Femur (tissue), 1 donor: ENCODE measurements at places on chromosomes 1 and 21.

DNA sequence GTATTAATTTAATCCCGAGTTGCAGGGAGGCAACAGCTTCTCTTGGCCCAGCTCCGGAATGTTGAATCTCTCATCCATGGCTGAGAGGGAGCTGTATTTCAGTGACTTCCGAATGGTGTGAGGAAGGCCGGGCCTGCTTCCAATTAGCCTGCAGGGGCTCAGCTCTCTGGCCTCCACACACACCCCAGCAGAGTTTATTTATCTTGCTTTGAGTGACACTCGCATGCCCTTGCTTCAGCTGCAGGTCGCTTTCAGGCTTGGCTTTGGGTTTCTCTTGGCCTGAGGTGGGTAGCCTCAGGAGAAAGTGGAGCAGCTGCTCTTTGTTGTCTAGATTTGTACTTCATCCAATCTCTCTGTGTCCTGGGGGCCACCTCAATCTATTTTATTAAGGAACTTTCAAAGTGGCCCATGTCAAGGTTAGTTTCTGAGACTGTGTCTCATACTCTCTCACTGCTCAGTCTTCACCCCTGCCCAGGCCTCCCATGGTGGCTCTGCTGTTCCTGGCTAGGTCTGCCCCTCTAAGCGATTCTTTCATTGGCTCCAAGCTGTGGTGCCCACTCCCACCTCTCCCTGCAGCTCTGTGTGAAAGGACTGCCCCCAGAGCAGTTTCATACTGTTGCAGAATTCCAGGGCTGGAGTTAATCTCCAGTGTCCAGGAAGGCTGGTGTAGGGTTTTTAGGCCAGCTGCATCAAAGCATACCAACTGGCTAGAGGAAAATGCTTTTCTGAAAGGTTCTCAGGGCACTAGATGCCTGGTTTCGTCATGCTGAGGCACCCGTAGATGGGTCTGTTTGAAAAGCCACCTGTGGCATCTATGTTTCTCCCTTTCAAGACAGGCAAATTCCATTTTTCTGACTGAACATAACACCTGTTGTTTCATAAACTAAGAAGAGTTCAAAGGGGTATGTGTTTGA, 153.5 kb downstream of the PLXNA2 start:
- peak; percentile 58 for DNase-seq

GRCh38 chr1:234912548-234913277, 215.9 kb downstream of the TOMM20 start:
- peak; percentile 9 for DNase-seq

DNA sequence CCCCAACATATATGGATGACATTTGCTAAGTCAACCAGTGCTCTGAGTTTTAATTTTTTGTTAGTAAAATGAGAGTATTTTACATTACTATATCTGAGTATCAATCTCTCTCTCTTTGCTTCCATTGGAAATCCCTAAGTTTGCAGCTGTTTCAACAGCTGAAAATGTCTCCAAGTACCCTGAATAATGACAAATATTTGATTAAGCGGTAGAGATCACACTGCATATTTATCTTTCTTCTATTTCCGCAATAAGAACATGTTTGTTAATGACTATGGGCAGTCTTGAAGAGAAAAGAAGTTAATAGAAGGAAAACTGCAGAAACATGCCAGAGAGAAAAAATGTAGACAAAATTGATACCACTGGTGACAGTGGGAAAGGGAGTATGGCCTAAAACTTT, 1117.5 kb downstream of the NCAM2 start:
- DNase-seq, result no peak

GRCh38 chr1:168343566-168343965, 62.9 kb downstream of the TBX19 start:
- DNase-seq, result no peak

GRCh38 chr1:240350910-240351331, 259.2 kb downstream of the FMN2 start:
- no peak for DNase-seq

- no peak for DNase-seq
Measured at GRCh38 chr1:209232197-209232596, 351.3 kb upstream of the CAMK1G start.

DNA sequence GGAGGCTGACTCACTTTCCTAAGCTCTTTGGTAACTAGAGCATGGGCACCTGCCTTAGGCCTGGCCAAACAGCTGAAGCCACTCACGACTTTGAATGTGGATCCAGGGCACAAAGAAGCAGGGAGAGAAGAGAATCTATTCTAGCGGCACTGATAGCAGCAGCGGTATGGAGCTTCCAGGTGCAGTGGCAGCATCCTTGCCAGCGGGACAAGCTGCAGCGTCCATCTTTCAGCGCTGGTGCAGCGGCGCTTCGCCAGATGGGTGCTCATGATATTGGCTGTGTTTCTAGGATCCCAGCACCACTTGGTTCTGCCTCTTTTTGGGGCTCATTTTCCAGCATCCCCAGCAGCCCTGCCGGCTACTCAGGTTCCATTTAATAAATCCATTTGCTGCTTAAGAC, 184.2 kb downstream of the SLC44A5 start:
- DNase-seq, result no peak

- no peak for DNase-seq
Measured at GRCh38 chr21:25939396-25939761, 204.6 kb downstream of the GABPA start.

GRCh38 chr1:52579415-52579814, 22.8 kb upstream of the GPX7 start:
- DNase-seq, result no peak

- DNase-seq, result no peak
Measured at GRCh38 chr1:6870571-6870970, 85.3 kb downstream of the CAMTA1 start.

DNA sequence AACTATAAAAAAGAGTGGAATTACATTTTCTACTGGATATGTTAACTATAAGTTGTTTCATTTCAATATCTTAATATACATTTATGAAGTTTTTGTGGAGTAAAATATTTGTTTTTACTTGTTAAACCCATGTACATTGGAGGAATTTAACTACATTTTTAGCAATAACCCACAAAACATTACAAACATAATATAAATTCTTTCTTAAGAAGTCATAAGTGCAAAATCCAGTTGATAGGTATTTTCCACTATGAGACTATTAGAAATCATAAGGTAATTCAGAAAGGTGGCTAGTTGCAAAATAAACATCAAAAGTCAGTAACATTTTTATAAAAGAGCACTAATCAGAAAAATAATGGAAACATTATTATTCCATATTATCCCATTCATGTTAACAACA, 73.9 kb upstream of the RRP15 start:
- no peak for DNase-seq

DNA sequence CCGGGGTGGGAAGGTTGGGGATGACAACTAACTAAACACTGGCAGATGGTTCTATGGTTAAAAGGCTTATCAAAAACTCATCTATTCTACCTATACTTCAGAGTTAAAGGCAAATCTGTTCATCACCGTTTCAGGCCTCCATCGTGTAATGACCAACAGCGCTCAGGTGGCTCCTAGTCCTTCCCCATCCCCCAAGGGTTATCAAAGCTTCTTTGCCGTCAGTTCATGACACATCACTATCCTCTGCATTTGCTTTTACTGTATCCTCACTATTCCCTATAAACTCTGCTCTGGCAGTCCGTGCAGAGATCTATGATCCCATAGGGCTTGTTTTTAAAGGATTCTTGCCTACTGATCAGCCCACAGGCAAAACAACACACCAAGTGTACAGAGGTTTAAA, 8.2 kb downstream of the HMGN1 start:
- DNase-seq, result no peak

- DNase-seq, result no peak
Measured at GRCh38 chr1:240217403-240217802, 125.7 kb downstream of the FMN2 start.

DNA sequence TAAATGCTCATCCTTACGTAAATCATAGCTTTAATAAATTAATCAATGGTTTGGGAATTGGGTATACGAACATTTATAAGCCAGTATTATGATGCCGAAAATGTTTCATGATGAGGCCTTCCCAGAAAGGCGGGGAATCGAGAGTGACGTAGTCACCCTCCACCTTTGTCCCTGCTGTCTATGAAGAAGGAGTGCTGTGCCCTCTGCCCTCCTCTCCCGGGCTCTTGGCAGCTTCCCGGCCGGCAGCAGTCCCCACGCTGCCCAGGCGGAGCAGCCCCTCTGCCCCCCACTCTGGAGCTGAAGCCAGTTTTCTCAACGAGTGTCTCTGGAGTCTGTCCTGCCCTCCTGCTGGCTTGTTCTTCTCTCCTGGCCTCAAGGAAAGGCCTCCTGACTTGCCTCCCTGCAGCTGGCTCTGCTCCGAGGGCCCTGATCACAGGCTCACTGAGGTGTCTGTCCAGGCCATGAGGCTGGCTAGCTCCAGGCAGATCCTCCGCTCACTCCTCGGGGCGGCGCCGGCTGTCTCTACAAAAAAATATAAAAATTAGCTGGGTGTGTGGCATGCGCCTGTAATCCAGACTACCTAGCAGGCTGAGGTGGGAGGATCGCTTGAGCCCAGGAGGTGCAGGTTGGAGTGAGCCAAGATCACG, 150.7 kb upstream of the COL6A1 start:
- DNase-seq, result no peak

GRCh38 chr1:2210084-2210653, 15.6 kb upstream of the FAAP20 start:
- DNase-seq, result no peak

DNA sequence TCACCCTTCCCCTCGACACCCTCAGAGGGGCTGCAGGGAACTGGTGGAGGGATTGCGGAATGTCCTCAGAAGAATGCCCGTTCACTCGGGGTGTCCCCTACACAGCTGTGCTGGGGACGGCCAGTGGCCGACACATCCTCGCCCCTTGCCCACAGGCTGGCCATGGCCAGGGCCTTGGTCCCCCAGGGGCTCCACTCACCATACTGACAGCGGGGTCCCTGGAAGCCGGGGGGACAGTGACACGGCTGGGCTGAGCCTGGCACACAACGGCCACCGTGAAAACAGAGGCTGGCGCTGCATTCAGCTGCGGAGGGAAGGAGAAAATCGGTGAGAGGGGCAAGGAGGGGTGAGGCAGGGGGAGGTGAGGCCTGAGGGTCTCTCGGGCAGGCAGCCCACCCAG, 31.7 kb downstream of the MEGF6 start:
- no peak for DNase-seq

DNA sequence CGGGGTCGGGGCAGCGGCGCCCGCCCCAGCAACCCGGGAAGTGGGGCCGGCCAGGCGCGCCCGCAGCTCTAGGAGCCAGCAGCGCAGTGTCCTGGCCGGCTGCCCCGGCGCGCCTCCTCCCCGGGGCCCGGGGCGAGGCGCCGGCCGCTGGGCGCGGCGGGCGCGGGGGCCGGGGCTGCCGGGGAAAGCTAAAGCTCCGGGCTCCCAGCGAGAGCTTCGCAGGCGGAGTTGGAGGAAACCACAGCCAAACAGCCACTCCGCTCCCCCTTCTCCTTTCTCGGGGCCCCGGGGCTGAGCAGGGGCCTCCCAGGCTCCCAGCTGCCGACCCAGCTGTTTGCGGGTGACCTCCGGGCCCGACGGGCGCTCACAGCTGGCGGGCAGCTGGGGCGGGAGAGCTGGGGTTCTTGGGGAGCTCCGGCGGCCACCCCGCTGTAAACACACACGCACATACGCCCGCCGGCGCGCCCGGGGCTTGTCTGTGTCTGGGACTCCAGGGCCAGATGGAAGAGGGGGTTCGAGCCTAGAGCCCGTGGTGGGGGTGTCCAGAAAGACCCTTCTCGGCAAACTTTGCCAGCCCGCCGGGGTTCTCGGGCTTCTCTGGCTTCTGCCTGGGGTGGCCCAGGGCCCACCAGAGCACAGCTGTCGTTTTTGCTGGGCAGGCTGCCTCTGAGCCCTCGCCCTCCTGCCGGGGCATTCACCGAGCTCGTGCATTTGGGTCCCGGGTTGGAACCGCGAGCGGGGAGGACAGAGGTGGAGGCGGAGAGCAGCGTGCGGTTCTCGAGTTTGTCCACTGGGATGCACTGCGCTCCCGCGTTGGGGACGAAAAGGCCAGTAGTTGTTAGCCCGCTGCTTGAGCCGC, 1.5 kb downstream of the AJAP1 start:
- peak; percentile 62 for DNase-seq

GRCh38 chr1:44820328-44821239, 12.3 kb downstream of the BTBD19 start:
- DNase-seq, result no peak

GRCh38 chr1:165495858-165496205, 48.0 kb upstream of the LRRC52 start:
- no peak for DNase-seq

DNA sequence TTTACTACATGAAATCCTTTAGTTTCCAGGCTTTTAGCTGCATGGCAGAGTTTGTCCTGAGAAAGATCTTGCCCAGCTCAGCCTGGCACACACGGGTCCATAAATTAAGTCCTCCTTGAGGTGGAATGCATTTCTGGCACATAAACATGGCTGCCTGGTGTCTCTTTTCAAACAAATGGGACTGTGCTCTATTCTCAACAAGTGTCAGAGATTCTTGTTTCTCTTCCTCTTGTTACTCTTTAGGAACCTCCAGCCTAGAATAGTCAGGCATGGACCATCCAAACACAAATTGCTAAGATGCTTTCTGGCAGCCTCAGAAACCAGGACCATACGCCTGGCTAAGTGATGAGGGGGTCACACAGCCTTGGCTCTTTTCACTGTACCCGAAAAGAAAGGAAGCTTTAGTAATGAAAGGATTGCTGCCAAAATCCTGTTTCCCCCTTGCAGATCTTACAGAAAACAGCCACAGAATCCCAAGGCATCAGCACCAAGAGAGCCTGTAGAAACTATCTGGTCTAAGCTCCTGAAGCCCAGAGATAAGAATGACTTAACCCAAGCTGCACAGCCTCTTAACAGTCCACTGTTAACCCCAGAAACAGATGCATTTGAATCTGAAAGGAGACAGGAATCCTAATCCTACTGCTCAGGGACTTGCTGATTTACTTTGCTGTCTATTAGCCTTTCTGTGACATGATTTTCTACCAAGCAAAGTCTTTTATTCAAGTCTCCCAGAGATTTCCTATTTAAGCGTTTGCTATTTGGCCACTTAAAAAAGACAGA, 31.9 kb upstream of the NRDC start:
- no peak for DNase-seq

DNA sequence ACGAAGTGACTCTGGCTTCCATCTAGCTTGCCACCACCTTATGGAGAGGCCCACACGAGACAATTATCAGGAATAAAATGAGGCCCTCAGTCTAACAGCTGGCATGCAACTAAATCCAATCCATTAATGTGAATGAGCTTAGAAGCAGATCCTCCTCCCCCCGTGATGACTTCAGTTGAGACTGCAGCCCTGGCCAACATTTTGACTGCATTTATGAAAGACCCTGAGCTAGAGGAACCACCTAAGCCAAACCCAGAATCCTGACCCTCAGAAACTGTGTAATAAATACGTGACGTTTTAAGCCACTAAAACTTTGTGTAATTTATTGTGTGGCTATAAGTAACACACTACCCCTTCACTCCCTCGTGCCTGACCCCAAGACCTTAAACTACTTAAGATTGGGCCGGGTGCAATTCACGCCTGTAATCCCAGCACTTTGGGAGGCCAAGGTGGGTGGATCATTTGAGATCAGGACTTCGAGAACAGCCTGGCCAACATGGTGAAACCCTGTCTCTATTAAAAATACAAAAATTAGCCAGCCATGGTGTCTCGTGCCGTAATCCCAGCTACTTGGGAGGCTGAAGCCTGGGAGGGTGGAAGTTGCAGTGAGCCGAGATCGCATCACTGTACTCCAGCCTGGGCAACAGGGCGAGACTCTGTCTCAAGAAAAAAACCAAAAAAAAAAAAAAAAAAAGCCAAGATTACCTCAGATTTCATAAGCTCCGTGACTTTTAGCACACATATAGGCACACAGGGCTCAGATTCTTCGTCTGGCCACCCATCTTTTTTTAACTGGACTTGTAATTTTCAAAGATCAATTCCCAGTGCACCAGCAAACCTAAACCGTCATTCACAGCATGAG, 72.5 kb downstream of the ENAH start:
- DNase-seq, result no peak

- DNase-seq, result no peak
Measured at GRCh38 chr1:21530368-21531016, 21.3 kb downstream of the ALPL start.
